ENCODE measurements at places on chromosomes 1 and 21. TPM values are rescaled to one million over a fixed set of nuclear protein-coding genes. Genes with fewer than 3 reads are reported as not detected.

The ATP1A1 gene
- 88.5 TPM for total RNA-seq

The HNRNPCL4 gene
- total RNA-seq: not detected

The ZMYND12 gene
- 7.5 TPM for total RNA-seq

The CFAP45 gene
- total RNA-seq: not detected

The CD1E gene
- 2.9 TPM for total RNA-seq

The RWDD3 gene
- total RNA-seq: 13.4 TPM

The LCE1F gene
- total RNA-seq: not detected

The OR10Z1 gene
- total RNA-seq: not detected

The PRELP gene
- 80.5 TPM for total RNA-seq

The LCE2C gene
- not detected for total RNA-seq

The MEGF6 gene
- total RNA-seq: 10.1 TPM

The UTS2 gene
- total RNA-seq: not detected

The ZNF670 gene
- total RNA-seq: 3.2 TPM

The GBP4 gene
- total RNA-seq: 5.4 TPM

The MIXL1 gene
- total RNA-seq: not detected

The RBBP4 gene
- total RNA-seq: 91.9 TPM

The FAM72D gene
- total RNA-seq: 1.0 TPM
